ENCODE measurements at places on chromosomes 3 and 15.

DNA sequence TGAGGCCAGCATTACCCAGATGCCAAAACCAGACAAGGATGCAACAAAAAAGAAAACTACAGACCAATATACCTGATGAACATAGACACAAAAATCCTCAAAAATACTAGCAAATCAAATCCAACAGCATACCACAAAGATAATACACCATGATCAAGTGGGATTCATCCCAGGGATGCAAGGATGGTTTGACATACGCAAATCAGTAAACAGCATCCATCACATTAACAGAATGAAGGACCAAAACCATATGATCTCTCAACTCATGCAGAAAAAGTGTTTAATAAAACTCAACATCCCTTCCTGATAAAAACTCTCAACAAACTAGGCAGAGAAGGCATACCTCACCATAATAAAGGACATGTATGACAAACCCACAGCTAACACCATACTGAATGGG lies 14.0 kb upstream of the PIAS1 start:
- DNase-seq, result no peak

GRCh38 chr15:33934921-33935320 lies 33.4 kb upstream of the CHRM5 start:
- no peak for DNase-seq

DNA sequence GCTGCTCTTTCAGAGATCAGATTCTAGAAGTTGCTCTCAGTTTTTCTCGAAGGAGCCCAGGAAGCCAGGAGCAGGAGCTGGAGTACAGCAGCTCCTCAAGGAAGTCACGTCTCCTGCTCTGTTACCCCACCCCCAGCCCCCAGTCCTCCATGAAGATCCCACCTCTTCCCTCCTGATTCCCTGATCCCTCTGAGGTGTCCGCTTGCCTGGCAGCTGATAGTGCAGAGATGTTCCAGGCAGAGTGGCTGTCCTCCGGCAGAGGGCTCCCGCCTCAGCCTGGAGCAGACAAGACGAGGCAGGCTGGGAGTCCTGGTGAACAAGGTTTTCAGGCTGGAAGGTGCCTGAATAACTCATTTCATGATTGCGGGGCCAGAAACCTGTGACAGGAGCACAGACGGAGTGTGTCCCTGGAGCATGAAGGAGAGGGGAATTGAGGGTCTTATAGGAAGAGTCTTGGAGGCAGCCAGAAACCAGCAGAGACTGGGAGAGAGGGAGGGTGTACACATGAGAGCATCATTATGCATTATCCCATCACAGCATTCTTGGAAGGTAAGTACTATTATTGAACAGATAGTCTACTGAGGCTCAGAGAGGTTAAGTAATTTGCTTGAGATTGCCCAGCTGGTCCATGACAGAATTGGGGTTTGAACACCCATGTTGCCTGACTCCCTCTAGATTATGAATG lies 1.2 kb downstream of the HRH1 start:
- DNase-seq, result peak; percentile 34

DNA sequence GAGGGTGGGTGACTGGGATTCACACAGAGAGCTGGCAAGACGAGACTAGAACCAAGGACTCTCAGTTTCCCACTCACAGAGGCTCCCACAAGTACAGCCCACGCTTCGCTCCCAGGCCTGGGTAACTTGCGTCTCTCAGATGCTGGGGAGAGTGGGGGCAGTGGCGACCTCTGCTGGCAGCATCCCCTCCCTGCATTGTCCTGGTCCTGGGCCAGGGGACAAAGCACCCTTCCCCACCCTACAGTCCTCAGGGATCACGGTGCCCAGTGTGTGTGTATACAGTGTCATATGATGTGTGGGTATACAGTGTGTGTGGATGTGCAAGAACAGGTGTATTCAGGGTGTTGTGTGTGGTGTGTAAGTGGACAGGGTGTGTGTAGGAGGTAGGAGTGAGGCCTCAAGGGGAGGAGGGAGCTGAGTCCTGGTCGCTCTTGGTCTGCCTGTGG lies 12.8 kb downstream of the VILL start:
- peak; percentile 71 for DNase-seq

DNA sequence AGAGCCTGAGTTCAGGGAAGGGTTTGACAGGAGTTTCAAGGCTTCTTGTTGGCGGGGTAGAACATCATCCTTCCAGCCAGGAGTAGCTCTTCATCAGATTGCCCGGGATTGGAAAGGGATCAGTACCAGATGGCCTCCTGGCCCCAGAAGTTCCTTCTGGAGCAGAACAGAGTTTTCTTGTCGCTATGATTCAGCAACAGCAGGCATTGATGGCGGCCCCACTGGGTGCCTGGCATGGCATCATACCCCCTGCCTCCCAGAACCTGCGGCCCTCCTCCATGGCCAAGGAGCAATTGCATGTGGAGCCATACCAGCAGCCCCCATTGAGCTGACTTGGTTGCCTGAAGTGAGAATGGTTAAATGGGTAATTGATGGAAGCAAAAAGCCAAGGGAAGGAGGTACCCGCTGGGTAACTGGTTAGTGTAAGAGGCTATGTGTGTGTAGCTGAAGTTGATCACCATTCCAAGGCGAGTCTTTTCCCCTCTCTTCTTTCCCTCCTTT lies 305.6 kb downstream of the PTPRG start:
- no peak for DNase-seq

GRCh38 chr3:157147099-157147803 lies 12.7 kb downstream of the CCNL1 start:
- no peak for DNase-seq

DNA sequence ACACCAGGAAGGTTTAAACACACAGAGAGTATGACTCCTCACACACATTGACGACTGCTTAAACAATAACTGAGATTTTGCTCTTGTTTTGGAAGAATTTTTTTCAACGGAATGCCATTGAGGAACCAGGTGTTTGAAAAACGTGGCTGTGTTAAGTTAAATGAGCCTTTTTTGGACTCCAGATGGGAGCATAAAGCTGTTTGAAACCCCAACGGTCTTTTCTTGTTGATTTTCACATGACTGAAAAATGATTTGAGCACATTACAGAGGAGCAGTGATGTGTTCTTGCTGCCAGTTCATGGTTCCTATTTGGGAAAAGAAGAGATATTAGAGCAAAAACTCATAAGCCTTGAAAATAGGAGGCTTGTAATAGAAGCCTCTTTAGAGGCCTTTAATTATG lies 97.8 kb upstream of the SELENOK start:
- DNase-seq, result no peak

DNA sequence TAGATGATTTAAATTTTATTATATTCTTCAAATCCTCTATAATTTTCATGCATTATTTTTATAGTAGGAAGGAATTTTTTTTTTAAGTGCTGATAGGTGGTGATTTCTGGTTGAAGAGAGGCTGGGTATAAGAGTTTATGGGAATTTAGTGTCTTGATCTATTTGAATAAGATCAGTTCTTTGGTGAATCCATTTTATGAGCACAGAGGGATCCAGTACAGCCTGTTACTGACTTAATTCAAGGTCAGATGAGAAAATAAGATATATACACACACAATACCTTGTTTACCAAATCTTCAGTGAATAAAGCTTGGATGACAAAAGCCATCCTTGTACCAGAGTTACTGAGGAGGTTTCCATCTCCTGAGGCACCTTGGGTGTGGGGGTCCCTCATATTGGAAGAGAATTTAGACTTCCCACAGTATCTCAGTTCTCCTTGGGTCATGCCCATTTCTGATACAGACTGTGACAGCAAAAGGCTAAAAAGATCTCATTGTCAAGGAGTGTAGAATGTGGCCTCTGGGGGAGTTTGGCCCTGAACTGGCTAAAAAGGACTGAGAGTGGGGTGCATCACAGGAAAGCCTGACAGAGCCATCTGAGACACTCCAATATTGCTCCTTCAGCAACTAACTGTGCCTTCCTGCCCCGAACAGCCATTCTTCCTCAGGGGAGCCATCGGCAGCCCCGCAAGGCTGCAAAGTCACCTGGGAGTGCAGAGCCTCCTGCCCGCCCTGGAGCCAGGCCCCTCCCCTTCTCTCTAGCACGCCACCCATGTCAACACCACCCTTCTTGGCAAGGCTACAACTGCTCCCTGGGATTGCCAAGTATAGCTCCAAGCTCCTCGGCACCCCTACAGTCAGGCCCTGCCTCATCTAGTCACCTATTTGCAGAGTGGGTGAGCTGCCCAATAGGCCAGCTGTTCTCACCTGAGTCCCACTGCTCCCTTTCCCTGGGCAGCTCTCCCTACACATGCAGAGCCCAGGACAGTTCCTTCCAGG lies 43.1 kb upstream of the HACD2 start:
- DNase-seq, result no peak

DNA sequence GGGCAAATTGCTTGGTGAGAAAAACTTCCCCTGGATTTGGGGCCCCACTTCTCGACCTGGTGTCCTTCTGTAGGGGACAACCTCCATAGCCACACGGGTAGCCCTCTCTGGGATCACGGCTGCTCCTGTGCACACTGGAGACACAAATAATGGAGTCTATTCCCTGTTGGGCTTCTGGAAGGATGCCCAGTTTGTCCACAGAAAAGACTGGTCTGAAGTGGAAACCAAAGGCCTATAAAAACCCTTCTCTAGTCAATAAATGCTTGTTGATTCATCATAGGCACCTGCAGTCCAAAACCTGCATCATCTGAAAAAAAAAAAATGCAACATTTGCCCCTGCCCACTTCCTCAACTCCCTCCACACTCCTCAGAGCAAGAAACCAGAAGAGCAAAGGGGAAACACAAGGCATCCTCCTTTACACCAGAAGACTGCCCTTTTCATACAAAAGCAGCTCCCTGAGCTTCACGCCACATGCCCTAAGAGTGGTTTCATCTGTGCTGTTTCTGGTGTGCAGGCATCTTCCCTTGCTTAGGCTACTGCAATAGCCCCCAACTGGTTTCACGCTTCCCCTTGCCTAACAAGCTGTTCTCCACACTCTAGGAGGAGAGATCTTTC lies 36.3 kb downstream of the SRGAP3 start:
- no peak for DNase-seq

Data from stimulated activated naive CD8-positive, alpha-beta T cell treated with anti-CD3 and anti-CD28 coated beads, Interleukin-15, Interleukin-2, amounts not matched to agents 100 U/mL and 50 U/mL, for 24 hours (primary cell).